ENCODE measurements at places on chromosomes 3 and 15.

DNA sequence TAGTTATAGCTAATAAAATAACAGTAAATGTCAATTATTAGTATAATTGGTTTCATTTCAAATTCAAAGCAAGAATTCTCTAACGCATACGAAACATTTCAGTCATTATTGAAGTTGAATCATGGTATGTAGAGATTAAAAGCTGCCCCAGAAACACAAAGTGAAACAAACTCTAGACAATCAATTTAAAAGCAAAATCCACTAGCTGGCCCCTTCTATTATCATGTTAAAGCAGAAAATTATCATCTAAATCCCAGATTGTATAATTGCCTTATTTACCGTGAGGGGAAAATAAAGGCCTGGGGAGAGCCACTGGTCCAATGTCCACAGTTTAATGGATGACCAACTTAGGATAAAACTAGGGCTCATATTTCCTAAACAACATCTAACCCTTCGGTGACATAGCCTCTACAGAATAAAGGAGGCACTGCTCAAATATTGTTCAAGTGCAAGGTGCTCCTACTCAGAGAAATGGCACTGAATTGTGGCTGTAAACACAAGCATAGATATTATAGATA, 110.9 kb upstream of the THRB start:
- DNase-seq = no peak

DNA sequence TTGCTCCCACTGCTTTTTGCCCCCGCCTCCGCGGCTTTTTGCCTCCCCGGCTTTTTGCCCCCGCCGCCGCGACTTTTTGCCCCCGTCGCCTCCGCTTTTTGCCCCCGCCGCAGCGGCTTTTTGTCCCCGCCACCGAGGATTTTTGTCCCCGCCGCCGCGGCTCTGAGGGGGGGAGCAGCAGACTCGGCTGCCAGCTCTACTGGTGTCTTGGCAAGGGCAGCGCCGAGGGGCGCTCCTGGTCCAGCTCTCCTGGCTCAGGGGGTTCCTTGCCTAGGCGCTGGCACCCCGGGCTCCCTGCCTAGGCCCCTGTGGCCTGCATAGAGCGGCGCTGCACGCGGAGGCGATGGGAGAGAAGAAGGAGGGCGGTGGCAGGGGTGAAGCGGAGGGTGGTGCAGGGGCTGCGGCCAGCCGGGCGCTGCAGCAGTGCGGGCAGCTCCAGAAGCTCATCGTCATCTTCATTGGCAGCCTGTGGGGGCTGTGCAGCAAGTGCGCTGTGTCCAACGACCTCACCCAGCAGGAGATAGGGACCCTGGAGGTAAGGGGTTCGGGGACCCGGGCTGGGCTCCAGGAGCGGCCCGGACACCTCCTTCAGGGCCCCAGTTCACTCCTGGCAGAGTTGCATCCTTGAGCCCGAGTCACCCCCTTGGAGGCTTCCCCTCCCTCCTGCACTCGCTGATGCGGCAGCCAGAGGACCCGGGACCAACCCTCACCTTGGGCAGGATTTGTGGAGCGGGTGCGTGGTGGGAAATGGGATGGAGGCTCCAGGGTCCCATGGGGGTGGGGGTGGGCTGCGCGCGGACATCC, 642.4 kb downstream of the GOLGA6L6 start:
- DNase-seq = no peak

GRCh38 chr15:98712845-98713584, 64.7 kb downstream of the IGF1R start:
- no peak for DNase-seq

- no peak for DNase-seq
These were observed 293.3 kb downstream of the C3orf38 start for GRCh38 chr3:88443066-88443465.

- DNase-seq = no peak
These were observed 185.1 kb upstream of the GALNT15 start for GRCh38 chr3:15989419-15989818.

DNA sequence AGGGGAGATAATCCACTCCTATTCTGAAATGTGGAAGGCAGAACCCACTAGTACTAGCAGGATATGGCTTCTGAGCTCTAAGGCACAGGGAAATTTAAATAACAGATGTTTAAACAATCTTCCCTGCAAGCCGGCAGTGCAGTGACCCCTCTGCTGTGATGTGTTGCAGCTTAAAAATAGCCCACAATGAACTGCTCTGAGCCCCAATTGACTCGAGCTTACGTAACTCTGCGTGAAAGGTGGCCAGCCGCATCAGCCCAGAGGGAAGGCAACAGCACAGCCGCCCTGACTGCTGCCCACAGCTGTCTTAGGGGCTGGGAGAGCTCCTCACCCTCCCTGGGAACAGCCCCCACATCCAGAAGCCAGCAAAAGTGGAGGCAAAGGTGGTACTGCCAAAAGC, 12.5 kb upstream of the CAMKV start:
- DNase-seq = no peak

GRCh38 chr15:35013370-35013769, 25.3 kb upstream of the ZNF770 start:
- no peak for DNase-seq

DNA sequence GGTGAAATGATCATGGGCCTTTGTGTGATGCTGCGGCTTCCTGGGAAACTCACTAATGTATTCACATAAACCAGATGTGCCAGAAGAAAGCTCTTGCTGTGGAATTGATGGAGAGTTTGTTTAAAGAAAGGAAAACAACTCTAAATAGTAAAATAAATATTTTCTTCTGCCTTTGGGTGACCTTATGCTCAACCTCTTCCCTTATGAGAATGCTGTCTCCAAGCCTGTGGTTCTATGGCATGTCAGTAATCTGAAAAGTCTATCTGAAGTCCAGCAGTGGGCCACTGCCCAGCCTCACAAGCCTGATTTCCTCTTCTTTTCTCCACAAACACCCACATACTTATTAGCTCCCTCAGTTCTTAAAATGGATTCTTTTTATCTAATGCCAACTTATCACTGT, 49.9 kb upstream of the PHLDB2 start:
- DNase-seq = no peak

- DNase-seq = no peak
These were observed 280.7 kb downstream of the NFKBIZ start for GRCh38 chr3:102129760-102130608.

- no peak for DNase-seq
These were observed 16.0 kb upstream of the RNU6-1 start for GRCh38 chr15:67855842-67856241.

- DNase-seq = no peak
These were observed 60.8 kb downstream of the DAPK2 start for GRCh38 chr15:63985221-63986184.

- DNase-seq = no peak
These were observed 79.5 kb downstream of the FBLN2 start for GRCh38 chr3:13628432-13628831.

- DNase-seq = no peak
These were observed 309.8 kb upstream of the ICE2 start for GRCh38 chr15:60788692-60789103.

GRCh38 chr3:33122991-33123390, 9.2 kb downstream of the CRTAP start:
- no peak for DNase-seq

Measured in hematopoietic multipotent progenitor cell (in vitro differentiated cells).